HCT116 (cell line): ENCODE measurements at places on chromosomes 5 and 9. TPM values are rescaled to one million over a fixed set of nuclear protein-coding genes. Genes with fewer than 3 reads are reported as not detected.

PCDH12 gene
- total RNA-seq, result 0.02 TPM

KLF9 gene
- total RNA-seq, result 8.3 TPM

GARIN3 gene
- total RNA-seq, result not detected

KIF12 gene
- total RNA-seq, result 6.4 TPM

ERCC6L2 gene
- total RNA-seq, result 39.2 TPM

POLE3 gene
- total RNA-seq, result 65.1 TPM

AFAP1L1 gene
- 4.3 TPM for total RNA-seq

MRRF gene
- total RNA-seq, result 88.6 TPM

NDUFA8 gene
- 84.5 TPM for total RNA-seq

DNA sequence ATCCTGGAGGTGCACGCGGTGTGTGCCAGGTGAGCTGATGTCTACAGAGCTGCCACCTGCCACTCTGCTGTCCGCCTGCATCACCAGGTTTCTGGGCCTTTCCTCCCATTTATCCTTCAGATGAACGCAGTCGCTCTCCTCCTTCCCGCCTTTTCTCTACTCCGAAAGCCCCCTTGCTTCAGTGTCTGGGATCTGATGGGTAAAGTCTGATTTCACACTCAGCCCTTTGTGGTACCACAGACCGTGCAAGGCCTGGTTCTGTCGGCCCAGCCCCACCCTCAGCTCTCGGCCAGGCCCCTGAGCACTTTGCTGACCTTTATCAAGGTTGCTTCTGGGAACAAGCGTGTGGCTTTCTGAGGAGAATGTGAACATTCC is 32.5 kb downstream of the GLT6D1 start:
- DNase-seq, result no peak

- no peak for DNase-seq
Observed at GRCh38 chr5:19910136-19910535, 77.9 kb downstream of the CDH18 start.

GRCh38 chr5:1779782-1780613 is 19.6 kb downstream of the MRPL36 start:
- DNase-seq, result no peak

DNA sequence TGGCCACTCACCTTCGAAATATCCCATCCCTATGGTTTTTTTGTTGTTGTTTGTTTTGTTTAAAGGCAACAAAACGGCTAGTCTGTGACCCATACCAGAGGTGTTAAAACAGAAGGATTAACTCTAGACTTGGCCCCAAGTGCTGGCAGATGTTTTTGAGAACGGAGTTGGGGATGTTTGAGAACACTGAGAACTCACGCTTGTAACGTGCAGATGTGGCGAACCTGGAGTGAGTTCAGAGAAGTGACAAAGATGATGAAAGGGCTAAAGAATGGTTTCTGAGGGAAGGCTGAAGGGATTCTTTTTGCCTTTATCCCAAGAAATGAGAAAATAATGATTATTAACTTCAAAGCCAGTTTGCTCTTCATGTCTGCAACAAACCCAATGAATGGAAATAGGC is 286.5 kb downstream of the ZNF608 start:
- DNase-seq, result no peak

GRCh38 chr9:95574866-95575553 is 58.2 kb upstream of the PTCH1 start:
- no peak for DNase-seq

DNA sequence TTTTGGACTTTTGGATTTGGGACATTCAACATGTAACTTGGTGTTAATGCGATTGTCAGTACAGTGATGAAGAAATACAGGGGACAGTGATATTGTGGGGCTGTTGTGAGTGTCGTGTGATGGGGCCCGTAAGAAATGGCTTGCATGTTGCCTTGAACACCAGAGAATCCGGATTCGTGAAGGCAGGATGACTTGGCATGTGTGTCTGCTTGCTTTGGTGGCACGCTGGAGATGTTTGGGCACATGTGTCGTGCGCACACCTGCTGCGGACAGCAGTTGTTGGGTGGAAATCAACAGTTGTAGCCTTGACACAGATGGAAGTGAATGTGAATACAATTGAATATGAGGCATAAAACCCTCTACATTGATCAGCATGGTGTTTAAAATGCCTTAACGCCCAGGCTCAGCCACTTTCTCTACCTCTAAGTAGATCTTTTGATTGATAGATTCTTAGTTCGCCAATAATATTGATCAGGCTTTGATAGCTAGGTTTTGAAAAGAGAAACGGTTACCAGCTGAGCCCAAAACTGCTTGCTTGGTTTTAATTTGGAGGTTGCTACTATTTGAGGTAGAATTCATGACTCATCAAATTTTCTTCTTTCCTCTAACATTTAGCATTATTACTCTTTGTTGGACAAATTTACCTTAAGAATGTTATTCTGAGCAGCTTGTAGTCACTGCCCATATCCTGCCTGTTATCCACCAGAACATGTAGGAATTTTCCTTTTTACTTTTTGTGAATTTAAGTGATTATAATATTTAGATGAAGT is 94.4 kb downstream of the TRIO start:
- DNase-seq, result no peak

DNA sequence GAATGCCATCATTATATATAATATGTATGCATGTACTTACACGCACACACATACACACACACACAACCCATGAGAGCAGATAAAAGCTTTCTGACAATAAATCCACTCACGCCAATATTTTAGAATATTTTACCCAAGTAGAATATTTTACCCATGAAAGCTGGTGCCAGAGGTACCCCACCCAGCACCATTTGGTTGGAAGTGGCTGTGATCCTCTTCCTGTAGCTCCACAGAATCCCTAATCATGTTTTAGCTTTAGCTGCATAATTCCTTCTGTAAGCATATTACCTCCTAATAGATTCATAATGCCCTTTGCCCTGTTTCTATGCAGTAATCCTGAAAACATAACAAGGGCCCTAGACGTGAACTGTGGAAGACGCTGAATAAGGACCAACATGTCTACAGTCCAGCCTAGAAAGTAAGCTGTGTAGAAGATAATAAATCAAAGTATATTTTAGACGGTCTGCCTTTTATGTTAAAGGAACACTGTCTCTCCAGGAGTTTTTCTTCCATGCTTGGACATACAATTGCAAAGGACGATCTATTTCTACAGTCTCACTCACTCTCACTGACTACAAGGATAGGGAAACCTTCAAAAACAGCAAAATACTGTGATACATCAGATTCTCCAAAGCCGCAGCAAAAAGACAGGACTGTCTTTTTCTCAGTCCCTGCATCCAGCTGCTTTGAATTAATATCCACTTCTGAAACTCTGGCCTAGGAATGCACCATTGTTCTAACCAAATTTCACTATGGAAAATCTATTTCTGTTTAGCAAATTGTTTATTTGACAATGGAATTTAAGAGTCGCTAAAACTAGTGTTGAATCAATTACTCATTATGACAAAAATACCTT is 98.2 kb downstream of the USP20 start:
- DNase-seq, result no peak

- no peak for DNase-seq
Observed at GRCh38 chr9:92432350-92432749, 8.1 kb upstream of the OMD start.

DNA sequence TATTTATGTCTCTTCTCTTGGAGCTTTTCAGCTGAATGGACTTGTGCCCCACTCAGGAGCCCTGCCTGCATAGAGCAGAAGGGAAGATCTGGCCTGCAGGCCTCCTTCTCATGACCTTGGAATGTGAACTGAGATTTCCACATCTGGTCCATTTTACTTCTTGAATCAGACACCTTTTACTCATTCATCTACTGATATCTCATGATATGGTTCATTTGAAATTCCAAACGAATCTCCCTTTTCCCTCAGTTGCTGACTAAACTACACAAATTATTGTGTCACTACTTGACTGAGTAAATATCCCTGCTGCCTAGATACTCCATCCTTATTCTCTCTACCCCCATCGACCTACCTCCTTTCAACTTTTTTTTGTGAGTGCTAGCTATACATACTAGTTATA is 138.7 kb downstream of the PLCXD3 start:
- DNase-seq, result no peak

DNA sequence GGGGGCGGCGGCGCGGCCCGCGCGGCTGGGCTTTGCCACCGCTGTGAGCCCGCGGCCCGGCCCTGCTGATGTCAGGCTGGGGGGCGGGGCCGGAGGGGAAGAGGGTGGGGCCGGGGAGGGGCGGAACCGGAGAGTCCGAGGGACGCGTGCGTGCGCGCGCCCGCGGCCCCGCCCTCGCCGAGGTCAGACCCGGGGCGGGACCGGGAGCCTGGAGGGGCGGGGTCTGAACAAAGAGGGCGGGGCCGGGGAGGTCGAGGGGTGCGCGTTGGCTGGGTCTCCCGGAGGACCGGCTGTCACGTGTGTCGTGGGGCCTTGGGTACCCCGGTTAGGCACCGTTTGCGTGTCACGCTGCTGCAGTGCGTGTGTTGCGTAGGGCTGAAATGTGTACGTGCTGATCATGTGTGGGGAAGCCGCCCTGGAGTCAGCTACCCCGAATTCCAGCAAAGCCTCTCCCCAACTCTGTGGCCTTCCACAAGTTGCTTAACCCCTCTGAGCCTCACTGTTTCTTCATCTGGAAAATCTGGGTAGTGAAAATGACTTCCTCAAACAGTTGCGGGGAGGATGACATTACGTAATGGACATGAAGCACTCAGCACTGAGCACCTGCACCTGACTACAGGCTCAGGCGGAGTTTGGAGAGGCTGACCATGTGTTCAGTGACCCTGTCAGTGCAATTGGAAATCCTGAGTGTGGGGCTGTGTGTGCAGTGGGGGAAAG is at the start of gene RALGDS:
RALGDS (minus strand) TSS at position 43 of the 717 bp plus-strand sequence. CDS start 86 bp downstream, outside the sequence.
- DNase-seq, result peak; percentile 56

- no peak for DNase-seq
Observed at GRCh38 chr5:61460471-61460870, 128.4 kb downstream of the ZSWIM6 start.

DNA sequence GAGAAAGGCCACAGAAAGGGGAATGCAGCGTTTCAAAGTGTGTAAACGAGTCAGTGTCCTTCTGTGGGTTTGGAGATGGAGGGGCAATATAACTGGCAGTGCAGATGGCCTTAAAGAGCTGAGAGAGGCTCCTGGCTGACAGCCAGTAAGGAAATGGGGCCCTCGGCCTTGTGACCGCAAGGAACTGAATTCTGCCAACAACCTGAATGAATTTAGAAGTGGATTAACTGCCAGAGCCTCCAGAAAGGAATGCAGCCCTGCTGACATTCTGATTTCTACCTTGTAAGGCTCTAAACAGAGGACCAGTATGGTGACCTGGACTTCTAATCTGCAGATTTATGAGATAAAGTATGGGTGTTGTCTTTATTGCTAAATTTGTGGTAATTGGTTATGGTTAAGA is 17.5 kb upstream of the NREP start:
- DNase-seq, result no peak

- DNase-seq, result peak; percentile 80
Observed at GRCh38 chr5:95822542-95823181, at the start of gene GLRX. Gene GLRX (minus strand): TSS chr5:95822726. CDS start chr5:95822662, 64 bp downstream.

GRCh38 chr5:37319037-37319782 is 51.7 kb downstream of the NUP155 start:
- DNase-seq, result no peak

DNA sequence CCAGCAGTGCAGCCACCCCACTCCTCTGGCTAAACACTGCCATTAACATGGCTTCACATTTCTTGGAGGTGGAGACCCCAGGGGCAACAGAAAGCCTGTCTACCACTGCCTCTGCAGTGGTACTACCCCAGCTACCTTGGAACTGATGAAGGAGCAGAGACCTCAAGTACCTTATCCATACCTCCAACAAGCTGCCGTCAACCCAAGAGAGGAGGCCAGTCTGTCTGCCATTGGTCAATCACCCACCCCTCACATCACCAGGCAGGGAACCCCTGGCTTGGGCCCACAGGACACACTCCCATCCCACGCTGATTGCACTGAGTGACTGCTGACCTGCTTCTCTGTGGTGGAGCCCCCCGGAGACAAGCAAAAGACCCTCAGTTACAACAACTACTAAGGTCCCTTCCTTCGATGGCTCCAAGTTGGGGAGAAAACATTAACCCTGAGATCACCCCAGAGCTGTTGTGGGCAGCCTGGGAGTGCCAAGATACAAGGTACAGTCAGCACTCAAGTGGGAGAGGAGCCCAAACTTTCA is 5.6 kb downstream of the IFNA14 start:
- no peak for DNase-seq

- no peak for DNase-seq
Observed at GRCh38 chr5:139014726-139015125, 139.6 kb upstream of the LRRTM2 start.

DNA sequence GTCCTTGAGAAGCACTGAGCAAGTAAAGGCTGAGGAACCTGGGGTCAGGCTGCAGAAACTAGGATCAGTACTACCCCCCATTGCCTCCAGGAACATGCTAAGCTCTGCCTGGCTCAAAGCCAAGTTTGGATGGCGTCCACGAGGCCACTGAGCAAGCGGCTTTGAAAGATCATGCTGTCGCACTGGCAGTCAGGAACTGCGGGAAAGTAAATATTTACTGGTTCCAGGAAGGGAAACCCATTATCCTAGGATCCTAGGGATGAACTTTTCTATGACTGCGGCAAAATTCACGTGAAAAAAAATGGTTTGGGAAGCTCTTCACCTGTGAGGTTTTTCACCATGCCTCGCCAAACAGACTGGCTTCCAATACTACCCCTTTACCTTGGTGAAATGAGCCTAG is 75.3 kb upstream of the PJA2 start:
- no peak for DNase-seq

DNA sequence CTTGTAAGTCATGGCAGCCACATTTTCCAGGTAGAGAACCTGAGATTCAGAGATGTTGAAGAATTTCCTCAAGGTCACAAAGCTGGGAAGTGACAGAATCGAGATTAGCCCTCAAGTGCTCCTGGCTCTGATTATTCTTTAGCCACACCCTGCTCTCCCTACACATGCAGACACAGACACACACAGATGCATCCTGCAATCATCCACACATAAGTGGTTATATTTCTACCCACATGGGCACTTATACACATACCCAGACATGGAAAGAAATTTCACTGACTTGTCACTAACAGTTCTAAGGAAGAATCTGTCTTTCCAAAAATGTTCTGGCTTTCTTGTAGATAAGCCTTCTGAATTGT is 32.2 kb upstream of the GALNT10 start:
- DNase-seq, result no peak

DNA sequence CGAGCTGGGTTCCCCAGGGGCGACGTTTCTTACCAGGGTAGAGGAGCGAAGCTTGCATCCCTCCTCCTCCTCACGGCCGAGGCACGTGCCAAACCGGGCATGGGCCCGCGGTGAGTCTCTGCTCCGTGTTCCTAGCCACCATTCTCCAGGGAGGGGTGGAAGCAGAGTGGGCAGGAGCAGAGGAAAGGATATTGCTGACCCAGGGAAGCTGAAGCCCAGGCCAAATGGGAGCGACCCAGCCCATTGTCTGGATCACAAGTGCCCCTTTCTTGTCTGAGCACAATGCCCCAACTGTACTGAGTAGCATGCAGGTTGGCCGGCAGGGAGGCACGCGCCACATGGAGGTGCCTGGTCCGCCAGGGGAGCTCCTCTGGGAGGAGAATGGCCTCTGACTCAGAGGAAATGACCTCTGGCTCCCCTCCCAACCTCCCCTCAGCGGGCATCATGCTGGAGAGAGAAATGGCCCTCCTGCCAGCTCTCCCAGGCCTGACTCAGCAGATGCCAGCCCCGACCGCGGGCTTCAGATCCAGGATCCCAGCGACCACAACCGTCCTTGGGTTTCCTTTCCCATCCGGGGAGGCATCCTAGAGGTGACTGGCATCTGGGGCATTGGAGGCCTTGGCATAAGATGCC is 1.1 kb downstream of the PRR7 start:
- peak; percentile 73 for DNase-seq

GRCh38 chr5:66616520-66617225 is 20.5 kb downstream of the MAST4 start:
- no peak for DNase-seq
